COLO829 (cell line): ENCODE measurements at places on chromosomes 1 and 21.

DNA sequence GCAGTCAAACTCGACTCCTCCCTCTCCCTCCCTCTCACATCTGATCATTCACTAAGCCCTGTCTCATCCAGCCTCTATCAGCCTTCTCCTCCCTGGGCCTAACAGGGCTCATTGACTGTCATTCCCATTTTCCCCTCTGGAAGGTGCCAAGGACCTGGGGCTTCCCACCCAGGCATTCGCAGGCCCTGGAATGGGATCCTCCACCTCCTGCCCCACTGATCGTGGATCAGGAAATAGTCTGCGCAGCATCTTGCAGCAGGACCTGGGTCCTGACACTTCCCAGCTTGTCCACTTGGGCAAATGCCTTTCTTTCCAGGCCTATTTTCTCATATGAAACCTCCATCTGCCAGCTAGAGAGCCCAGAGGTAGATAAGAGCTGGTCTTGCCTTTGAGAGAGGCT lies 71.2 kb upstream of the ZC3H12A start:
- DNase-seq: no peak

DNA sequence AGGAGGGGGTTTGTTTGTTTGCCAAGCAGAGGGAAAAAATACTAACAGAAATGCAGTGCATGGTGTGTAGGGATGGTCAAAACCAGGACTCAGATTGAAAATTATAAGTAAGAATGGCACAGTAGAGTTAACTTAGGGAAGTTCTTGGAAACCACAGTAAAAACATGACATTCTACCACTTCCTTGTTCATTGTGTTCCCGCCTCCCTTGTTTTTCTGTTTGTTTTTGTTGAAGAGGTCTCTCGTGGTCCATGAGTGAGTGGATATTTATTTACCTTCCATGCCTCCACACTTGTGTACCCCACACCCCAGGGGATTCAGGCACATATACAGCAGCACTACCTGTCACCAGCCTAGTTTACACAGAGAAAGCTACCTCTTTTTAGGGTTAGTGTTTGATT lies 69.6 kb downstream of the OLFML2B start:
- no peak for DNase-seq

DNA sequence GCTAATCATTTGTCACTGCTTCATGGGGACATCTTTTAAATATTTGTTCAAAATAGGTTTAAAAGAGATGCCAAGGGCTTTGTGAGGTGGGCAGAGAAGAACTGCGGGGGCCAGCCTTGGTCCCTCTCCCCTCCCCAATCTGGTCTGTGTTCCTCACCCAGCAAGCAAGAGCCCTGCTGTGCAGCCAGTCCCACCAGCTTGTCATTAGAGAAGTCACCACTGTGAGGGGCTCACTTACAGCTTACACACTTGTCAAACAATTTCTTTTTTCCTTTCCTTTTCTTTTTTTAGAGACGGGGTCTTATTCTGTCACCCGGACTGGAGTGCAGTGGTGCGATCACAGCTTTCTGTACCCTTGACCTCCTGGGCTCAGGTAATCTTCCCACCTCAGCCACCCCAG lies 10.4 kb upstream of the CDK18 start:
- DNase-seq: no peak

DNA sequence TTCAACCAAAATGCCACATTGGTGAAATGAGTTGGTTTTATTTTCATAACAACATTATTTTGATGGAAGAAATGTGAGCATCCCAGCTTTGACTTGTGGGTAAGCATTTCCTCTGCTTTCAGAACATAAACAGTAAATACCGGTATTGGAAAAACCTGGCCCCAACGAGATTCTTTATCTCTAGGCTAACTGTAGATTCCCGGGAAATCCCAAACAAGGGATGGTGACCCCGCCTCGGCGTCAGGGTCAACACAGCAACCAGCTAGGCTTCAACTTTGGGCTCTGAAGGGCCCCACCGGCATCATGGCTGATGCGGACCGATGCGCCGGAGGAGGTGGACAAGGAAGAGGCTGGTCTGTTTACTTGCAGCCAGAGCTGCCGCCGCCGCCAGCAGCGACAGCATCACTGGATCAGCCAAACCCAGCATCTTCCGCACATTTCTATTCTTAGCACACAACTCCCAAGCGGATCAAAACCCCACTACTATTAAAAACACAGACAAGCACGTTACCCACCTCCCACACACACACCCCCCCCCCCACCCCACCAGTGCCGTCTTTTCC lies 1.1 kb downstream of the AKT3 start:
- DNase-seq: peak; percentile 35

- DNase-seq: no peak
Observed at GRCh38 chr1:222037720-222038119, 295.8 kb upstream of the DUSP10 start.

DNA sequence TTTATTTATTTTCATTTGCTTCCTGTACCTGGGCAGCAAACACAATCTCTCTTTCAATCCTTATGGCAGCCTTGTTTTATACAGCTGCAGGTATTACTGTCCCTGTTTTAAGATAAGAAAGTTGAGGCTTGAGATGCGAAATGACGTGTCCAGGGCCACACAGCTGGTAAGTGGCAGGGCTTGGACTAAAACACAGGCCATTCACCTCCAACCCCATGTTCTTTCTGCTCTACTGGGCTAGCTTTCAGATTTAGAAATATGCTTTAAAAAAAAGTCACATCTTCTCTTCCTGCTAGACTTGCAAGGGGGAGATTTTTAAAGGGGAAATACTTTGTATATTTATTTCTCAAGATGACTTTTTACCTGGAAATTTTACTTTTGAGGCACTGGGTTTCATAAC lies 62.8 kb downstream of the CNST start:
- DNase-seq: no peak

GRCh38 chr1:163170975-163171676 lies 31.6 kb downstream of the RGS5 start:
- DNase-seq: peak; percentile 59

GRCh38 chr1:22491995-22492715 lies 40.5 kb downstream of the ZBTB40 start:
- no peak for DNase-seq

GRCh38 chr1:93734999-93735398 lies 53.4 kb upstream of the BCAR3 start:
- no peak for DNase-seq
